ENCODE measurements at places on chromosomes 2 and 18.

GRCh38 chr2:43648994-43649701 lies 12.1 kb downstream of the PLEKHH2 start:
- DNase-seq: no peak

DNA sequence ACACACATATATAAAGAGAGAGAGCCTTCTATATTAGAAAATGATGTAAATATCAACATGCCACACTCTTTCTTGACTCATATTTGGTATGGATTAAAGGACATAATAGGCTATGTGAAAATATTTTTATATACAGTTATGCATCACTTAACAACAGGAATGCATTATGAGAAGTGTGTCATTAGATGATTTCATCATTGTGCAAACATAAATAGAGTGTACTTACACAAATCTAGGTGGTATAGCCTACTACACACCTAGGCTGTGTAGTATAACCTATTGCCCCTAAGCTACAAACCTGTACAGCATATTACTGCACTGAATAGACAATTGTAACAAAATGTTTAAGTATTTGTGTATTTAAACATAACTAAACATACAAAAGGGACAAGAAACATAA lies 354.8 kb upstream of the CNTNAP5 start:
- no peak for DNase-seq

- DNase-seq: no peak
Observed at GRCh38 chr18:62450175-62450545, 72.7 kb upstream of the ZCCHC2 start.

DNA sequence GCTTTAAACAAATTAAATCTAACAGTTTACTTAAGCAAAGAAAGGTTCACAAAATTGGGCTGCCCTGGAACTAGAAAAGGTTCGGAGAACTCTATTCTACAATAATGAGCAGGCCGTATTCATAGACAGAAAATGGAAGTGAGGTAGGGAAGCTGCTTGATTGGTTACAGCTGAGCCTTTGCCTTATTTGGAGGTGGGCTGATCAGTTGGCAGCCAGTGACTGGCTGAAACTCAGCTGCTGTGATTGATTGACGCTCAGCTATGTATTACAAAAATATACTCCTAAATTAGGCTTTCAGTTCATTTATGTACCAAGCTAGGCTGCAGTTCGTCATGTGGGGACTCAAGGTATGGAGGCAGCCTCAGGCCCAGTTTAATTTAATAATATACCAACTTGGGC lies 42.3 kb upstream of the TTR start:
- DNase-seq: no peak

DNA sequence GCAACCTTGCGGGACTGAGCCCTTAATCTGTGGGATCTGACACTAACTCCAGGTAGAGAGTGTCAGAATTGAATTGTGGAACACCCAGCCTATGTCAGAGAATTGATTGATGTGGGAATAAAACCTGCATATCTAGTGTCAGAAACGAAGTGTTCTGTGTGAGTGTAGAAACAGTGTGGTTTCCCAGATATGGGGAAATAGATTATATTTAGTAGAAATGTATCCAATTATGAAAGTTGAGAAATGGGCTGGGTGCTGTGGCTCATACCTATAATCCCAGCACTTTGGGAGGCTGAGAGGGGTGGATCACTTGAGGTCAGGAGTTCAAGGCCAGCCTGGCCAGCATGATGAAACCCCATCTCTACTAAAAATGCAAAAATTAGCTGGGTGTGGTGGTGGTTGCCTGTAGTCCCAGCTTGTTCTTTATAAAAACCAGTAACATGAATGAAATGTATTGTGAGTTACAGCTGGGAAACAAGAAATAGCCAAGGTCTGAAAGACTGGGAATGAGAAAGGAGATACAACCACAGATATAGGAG lies 4.3 kb upstream of the TP53I3 start:
- no peak for DNase-seq

DNA sequence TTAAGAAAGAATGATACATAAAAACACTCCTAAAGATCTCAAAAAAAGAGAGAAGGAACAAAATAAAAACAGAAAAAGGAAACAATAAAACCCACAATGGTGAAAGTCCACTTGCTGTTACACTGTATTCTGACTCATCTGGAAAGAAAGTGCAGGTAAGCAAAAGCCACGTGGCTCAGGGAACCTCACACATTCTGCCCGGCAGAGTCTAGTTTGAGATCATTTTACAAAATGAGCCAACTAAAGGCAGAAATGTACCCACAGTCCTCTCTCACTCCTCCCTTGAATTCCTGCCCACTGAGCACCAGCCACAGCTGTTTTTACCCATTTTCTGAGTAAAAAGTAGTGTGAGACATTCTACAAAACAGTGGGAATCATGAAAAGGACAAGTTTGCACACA lies 10.0 kb downstream of the KCNH7 start:
- no peak for DNase-seq

DNA sequence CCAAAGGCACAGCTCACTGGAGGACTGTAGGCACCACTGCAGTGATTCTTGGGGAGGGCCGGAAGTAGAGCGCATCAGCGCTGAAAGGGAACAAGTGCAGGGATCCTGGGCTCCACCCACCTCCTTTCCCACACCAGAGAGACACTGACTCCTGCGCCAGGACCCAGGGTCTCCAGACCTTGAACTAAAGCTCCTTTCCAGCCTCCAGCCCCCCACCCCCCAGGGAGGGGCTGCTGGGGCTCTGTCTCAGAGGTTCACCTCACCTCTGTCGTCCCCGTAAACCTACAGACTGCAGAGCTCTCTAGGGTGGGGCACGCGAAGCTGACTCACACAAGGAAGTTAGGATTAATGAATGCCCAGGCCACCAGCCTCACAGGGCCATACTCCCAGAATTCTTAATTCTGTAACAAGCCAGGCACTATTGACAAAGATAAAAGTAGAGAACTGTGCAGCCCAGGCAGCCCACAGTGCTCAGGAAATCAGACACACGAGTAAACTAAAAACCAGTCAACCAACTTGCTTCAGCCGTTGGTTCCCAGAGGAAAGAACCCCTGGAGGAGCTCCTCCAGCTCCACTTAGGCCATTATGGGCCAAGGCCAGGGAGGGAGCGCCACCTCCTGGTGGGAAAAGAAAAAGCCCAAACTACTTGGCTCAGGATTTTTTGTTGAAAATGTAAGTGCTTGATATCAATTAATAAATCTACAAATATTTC lies 45.1 kb upstream of the ACAA2 start:
- DNase-seq: no peak

- DNase-seq: no peak
Observed at GRCh38 chr2:108554528-108554927, 20.3 kb downstream of the LIMS1 start.

- DNase-seq: no peak
Observed at GRCh38 chr2:45004562-45005191, 4.6 kb downstream of the SIX2 start.

GRCh38 chr2:176127774-176128072 lies 1.8 kb upstream of the HOXD8 start:
- no peak for DNase-seq

DNA sequence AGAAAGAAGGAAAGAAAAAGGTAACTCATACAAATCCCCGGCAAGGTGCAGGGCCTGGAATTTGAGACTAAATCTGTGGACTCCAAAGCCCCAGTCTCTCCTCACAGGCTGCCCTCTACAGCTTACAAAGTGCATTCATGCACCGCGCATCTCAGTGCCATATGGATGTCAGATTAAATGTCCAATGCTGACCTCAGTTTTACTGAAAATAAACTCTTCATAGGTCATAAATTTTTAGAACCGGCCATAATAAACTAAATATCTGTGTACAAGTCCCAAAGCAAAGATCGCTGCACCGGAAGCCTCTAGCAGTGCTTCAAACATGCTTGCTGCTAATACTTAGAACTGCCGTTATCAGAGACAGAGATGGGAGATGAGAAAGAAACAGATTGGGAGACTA lies 17.7 kb downstream of the ST6GAL2 start:
- DNase-seq: no peak

- no peak for DNase-seq
Observed at GRCh38 chr2:218717262-218717661, 6.6 kb downstream of the TTLL4 start.

GRCh38 chr2:137959166-137959565 lies 5.1 kb upstream of the HNMT start:
- no peak for DNase-seq

DNA sequence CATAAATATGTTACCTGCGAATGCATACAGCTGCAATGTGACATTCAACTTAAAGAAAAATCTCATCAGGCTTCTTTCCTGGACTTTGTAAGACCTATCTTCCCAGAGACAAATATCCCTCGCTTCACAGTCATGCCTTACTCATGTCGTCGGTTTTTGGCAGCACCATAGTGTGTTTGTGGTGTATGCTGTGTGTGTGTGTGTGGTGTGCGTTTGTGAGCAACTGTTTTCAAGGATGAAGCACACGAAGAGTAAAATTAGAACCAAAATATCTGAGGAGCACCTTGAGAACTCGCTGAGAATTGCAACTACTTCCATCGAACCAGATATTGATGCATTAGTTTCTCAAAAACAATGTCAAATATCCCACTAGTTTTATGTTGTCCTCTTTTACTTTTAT lies 56.9 kb downstream of the ASB1 start:
- no peak for DNase-seq

- no peak for DNase-seq
Observed at GRCh38 chr2:117500721-117501120, 313.8 kb upstream of the DDX18 start.

- no peak for DNase-seq
Observed at GRCh38 chr18:3679241-3679640, 229.3 kb downstream of the TGIF1 start.

GRCh38 chr2:61707984-61708852 lies 145.6 kb downstream of the FAM161A start:
- DNase-seq: no peak

GRCh38 chr2:169011698-169012097 lies 19.4 kb downstream of the ABCB11 start:
- DNase-seq: no peak

- no peak for DNase-seq
Observed at GRCh38 chr18:46161703-46162396, 57.7 kb downstream of the HAUS1 start.

- no peak for DNase-seq
Observed at GRCh38 chr2:132719480-132719879, 49.5 kb upstream of the LYPD1 start.

DNA sequence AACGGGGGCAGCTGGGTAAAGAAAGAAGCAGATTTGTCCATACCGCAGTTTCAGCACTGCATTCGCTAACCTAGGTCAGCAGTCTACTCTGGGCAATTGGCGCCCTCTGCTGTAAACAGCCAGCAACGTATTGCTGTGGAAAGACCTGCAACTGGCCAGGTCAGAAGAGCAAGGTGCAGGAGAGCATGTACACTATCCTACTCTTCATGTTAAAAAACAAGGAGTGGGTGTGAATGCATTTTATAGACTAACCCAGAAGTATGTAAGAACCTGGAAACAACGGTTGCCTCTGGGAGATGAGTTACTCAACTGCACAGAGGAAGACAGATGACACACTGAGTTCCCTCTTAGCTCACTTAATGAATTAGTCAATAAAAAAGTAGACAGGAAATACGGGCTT lies 6.2 kb downstream of the MRPS5 start:
- DNase-seq: peak; percentile 14

DNA sequence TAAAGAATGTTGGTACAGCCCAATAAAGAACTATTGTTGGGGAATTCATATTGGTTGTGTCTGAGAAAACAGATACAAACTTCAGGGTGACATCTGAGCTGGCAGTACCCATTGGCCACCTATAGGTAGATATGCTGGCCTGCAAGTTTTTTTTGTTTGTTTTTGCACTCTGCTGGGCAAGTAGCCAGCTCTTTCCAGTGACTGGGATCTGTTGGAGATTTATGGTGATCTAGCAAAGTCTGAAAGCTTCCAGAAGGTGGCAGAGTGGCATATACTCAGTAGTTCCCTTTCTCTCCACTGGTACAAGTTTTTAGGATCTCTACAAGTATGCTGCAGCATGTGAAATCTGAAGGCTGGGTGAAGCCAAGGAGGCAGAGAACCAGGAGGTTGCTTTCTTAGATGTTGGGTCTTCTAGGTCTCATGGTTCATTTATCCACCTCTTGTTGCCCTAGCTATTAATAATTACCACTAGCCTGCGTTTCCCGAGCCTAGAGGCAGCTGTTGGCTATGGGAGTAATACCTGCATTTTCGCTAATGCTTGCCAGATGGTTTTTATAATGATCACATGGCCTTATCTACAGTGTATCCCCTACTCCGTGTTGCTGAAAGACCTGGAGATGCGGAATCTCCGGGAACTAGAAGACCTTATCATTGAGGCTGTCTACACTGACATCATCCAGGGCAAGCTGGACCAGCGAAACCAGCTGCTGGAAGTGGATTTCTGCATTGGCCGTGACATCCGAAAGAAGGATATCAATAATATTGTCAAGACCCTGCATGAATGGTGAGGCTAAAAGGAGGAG lies 9.5 kb downstream of the COPS7B start:
- no peak for DNase-seq

DNA sequence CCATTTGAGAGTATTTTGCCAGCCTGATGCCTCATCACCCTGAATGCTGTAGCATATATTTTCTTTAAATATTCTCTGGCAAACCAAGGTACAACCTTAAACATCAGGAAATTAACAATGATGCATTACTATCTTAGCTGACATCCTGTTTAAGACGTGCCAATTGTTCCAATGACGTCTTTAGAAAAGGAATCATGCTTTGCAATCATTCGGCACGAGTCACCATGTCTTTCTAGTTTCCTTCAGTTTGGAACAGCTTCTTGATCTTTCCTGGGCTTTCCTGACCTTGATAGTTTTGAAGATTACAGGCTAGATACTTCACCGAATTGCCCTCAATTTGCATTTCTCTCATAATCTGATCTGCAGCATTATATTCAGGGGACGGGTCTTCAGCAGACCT lies 88.2 kb upstream of the GLI2 start:
- DNase-seq: no peak

DNA sequence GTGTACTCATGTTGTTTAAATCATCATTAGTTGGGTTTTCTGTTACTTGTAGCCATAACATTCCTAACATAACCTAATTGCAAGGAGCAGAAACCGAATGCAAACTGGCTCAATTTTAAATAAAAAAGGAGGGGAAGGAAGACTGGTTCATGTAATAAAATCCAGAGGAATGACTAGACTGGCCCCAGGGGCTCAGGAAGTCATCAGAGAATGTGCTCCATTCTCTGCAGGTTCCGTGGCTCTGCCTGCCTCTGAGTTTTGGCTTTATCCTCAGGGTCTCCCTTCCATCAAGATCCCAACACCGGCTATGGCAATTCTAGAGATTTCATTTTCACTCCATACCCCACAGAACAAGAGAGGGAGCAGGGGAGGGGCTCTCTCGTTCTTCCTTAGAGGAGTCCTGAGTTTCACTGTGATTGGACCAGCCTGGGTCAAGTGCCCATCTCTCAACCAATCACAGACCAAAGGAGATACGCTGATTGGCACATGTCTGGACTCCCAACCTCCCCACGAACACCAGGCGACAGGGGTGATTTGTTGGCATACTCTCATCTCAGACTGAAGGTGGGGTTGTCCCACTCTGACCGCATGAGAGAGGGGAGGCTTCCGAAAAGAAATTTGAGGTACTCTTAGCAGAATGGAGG lies 64.8 kb downstream of the NPPC start:
- DNase-seq: no peak

DNA sequence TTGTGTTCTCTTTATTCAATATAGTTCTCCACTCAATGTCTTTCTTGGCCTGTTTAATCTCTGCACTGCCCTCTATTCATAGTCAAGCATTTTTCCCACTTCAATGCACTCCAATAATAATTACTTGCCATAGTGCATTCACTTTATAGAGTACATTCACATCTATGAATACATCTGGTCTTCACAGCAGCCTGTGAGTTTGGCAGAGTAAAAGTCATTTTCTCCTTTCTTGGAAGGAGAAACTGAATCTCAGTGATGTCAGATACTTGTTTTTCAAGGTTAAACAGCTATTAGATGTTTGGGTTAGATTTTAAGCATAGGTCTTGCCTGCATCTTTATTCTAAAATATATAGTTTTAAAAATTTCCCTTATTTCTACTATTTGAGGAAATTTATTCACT lies 373.2 kb downstream of the TRIB2 start:
- DNase-seq: no peak

Data from stimulated activated CD8-positive, alpha-beta memory T cell treated with anti-CD3 and anti-CD28 coated beads, Interleukin-15, amount 100 ng/mL, for 4 hours (primary cell).